NCI-H187 treated with DMSO at 0.1 percent for 48 hours (cell line): ENCODE measurements at places on chromosomes 2 and 18.

GRCh38 chr2:20471148-20471547 is 24.3 kb downstream of the RHOB start:
- DNase-seq: no peak

GRCh38 chr2:2271469-2271941 is 59.6 kb downstream of the MYT1L start:
- no peak for DNase-seq

DNA sequence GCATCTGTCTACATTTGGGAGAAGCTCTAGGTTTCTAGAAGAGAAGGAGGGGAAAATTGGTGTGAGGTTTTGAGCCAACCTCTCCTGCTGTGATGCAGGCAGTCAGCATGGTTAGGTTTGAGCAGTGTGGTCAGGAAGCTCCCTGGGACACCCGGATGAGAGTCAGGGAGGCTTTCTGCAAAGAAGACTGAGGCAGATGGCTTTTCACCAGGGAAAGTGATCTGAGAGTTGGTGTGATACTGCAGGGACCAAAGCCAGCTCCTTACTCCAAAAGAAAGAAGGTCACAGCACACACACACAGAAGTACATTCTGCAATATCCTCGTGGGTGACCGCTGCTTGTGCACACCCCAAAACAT is 75.8 kb upstream of the BCL11A start:
- no peak for DNase-seq

GRCh38 chr2:70513738-70514137 is 39.9 kb downstream of the TGFA start:
- no peak for DNase-seq

- DNase-seq: no peak
Measured at GRCh38 chr2:199716807-199717586, 134.0 kb downstream of the FTCDNL1 start.

GRCh38 chr2:131322209-131322608 is 41.8 kb downstream of the RAB6D start:
- DNase-seq: no peak

GRCh38 chr2:159124931-159125467 is 156.6 kb downstream of the TANC1 start:
- DNase-seq: no peak

GRCh38 chr2:95068256-95068655 is 42.7 kb downstream of the MAL start:
- no peak for DNase-seq

- DNase-seq: no peak
Measured at GRCh38 chr18:51712821-51713220, 515.3 kb upstream of the MEX3C start.

DNA sequence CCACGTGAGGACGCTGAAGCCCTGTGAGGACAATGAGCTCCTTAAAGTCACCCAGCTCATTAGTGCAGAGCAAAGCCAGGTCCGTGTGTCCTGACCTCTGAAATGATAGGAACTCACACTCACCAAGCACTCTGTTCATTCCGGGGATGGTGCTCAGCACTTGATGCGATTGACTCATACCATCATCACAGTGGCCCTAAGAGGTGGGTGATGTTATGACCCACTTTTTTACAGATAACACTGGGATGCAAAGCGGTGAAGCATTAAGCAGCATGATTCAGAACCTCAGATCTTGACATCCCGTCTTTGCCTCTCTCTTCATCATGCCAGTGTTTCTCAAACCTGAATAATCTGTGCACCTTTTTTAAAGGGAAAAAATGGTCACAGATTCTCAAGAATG is 234.8 kb downstream of the ALPK2 start:
- DNase-seq: no peak

GRCh38 chr18:73756256-73757091 is 391.2 kb downstream of the FBXO15 start:
- no peak for DNase-seq

DNA sequence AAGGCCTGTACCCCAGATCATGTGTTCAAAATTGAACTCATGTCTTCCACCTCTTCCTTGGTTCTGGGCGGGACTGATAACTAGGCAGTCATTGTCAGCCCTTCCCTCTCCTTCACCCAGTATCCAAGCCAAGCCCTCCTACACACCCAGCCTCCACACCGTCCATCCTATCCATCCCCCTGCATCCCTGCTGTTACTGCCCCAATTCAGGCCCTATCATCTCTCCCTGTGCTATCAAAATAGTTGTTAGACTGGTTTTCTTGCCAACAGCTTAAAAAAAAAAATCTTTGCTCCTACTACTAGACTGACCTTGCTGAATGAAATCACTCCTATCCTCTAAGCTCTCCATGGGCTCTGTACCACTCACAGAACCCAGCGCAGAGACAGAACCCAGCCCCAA is 32.8 kb downstream of the TGFA start:
- DNase-seq: no peak

DNA sequence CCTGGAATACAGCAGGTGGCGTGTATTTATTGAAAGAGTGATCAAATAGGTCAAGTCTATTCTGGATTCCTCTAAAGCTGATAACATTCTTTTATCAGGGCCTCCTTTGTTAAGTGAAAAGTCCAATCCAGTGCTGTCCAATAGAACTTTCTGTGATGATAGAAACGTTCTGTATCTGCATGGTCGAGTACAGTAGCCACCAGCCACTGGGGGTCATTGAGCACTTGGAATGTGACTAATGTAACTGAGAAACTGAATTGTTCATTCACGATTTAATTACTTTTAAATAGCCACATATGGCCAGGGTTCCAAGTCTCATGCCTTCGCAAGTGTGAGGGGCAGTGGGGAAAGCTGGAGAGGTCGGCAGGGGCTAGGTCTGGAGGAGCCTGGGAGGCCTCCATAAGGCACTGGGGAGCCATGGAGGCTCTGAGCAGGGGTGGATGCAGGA is 20.5 kb downstream of the SH2D6 start:
- DNase-seq: no peak

- no peak for DNase-seq
Measured at GRCh38 chr2:137838255-137839092, 125.8 kb upstream of the HNMT start.

- DNase-seq: no peak
Measured at GRCh38 chr2:216206821-216207220, 97.7 kb downstream of the XRCC5 start.

DNA sequence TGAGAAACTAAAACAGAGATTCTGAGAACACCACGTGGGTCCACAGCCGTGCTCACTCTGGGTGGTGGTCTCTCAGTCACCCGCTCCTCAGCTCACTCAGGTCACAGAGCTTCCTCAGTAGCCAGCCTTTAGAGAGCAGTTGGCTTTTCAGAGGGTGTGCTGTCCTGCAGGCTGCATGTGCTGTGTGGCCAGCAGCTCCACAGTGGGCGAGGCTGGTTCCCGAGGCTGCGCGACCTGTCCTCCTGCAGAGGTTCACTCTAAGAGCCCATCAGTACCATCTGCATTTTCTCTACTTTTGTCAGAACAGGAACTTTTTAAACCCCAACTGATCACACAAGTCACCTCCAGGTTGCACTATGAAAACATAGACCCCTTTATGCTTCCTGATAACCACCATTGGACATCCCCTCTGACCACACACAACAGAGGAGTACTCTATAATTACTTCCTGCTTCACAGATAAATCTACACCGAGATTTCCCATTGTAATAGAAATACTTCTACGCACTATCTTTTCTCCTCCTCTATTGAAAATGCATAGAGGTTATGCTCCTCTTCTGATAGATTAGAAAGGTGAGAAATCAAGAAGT is 93.1 kb downstream of the GYPC start:
- DNase-seq: no peak

DNA sequence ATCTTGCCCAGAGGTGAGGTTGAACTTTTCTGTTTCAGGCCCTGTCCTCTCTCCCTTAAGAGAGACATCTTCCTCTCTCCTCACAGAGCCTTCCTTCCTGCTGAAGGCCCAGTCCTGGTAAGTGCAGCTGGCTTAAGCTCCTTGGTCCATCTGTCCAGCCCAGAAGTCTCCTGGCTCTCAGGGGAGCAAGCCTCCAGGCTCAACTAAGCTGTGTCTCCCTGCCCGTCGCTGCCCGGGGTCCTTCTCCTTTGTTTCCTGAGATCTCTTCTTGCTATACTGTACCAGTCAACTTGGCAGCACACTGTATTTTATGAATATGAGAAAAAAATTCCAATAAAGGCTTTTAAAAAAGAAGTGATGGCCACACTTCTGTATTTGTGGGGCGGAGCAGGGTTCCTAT is 77.4 kb downstream of the KCNF1 start:
- no peak for DNase-seq

- DNase-seq: no peak
Measured at GRCh38 chr2:134705861-134706586, 12.8 kb downstream of the TMEM163 start.

- DNase-seq: no peak
Measured at GRCh38 chr2:219511547-219512325, 2.5 kb upstream of the ASIC4 start.

GRCh38 chr2:200525066-200525465 is 941 bp upstream of the SGO2 start:
- DNase-seq: no peak

DNA sequence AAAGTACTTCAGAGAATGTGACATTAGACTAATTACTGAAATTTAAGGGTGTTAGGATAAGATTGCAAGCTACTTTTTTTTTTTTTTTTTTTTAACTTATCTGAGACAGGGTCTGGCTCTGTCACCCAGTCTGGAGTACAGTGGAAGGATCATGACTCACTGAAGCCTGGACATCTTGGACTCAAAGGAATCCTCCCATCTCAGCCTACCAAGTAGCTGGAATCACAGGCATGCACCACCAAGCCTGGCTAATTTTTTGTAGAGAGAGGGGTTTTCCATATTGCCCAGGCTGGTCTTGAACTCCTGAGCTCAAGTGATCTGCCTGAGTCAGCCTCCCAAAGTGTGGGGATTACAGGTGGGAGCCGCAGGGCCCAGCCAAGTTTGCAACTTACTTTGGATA is 1246.0 kb upstream of the ZEB2 start:
- DNase-seq: no peak

DNA sequence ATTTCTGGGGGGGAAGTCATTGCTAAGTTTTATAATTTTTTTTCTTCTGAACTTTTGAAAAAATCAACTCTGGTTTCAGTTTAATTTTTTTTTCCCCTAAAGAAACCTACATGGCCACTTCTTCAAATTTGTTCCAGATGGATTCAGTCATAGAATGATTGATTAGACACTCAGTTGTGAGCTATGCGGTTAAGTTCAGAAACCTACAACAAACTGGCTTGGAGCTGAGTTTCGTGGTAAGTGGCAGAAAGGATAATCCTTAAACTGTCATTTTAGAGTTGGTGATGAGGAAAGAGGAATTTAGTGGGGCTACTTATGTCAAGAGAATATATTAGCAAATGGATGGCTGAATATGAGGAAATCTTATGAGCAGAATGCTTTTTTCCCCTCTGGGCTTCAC is 23.7 kb downstream of the EFEMP1 start:
- no peak for DNase-seq

DNA sequence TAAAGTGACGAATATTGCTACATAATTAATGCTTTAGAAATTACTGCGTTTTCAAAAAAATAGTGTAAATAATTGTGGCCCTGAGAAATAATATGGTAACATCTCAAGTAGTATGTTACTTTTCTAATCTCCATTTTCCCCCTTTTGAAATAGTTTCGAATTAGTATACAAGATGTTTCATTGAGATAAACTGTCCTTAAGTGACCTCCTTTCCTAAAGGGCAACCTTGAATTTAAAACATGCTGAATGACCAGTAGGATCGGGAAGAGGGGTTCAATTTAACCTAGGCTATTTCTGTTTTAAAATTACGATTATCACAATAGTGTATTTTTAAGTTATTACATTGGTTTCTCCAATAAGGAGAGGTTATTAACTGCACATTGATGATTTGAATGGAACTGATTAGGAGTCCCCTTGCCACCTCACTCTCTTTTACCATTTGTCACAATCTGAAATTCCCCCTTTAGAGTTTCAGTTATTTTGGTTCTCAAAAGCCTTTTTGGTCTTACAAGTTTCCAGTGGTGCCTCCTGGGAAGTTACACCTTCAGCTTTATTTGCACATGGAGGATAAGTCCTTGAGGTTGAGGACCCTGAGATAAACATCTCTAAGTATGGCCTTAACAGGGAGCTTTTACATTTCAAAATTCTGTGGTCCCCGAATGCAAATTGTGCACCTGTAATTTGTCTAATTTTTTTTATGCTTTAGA is 2.3 kb downstream of the ACTR3 start:
- no peak for DNase-seq

DNA sequence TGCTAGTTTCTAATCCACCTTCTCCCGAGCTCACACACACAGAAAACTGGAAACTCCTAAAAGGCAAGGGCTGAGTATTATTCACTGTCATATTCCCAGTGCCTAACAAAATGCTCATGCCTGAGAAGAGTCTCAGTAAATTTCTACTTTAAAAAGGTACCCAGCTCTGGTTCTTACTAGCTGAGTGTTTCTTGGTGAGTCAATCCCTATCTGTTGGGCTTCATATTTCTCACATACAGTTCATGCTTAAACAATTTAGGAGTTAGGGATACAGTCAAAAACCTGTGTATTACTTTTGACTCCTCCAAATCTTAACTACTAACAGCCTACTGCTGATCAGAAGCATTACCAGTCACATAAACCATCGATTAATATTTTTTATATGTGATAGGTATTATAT is 204.9 kb downstream of the EN1 start:
- DNase-seq: no peak

DNA sequence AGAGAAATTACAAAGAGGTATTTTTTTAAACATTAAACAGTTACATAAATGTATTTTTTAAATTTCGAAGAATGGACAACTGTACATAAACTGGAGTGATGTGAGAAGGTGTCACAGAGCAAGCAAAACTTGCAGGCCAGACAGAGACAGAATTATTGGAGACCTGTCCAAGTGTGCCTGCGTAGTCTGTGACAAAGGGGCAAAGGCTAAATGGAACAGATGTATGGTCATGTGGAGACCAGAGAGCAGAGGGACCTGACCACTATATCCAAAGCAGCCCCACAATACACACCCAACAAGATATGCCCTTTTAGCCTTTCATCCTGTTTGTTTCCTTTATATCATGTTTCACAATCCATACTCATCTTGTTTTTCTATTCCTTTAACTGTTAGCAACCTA is 225.3 kb upstream of the VWC2L start:
- DNase-seq: no peak
